ENCODE measurements at places on chromosomes 12 and 14.

- no peak for DNase-seq
These were observed 7.9 kb downstream of the SLC16A7 start for GRCh38 chr12:59603754-59604153.

DNA sequence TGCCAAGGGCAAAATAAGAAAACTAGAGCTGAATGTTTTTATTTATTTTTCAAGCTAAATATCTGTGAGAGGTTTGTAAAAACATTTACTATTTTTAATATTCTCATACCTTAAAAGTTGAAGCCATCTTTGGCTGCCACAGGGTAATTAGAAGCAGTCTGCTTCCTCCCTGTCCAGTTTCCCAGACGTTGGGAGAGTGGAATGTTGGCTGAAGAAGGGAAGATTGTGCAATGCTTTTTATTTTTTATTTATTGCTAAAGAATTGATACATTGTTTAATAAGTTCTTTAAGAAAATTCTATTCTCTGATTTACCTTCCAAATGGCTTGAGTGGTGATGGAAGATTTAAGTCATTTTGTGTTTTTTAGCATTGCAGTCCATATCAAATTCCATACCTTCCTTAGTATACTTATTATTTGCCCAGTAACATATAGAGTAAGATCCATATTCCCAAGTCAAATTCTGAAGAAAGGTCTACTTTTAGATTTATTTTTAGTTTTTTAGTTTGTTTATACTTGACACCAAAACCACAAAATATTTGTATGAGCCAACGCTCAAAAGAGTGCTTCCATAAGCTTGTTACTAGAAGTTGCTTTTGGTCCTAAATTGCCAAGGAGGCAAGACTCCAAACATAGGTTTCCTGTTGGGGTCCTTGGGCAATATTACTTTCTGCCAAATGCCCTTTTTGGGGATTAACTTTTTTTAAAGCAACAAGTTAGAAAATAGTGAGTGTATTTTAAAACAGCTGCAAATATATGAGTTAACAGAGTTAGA lies 124.0 kb upstream of the CPM start:
- DNase-seq, result peak; percentile 66

- DNase-seq, result peak; percentile 45
These were observed 16.1 kb upstream of the CCDC85C start for GRCh38 chr14:99619835-99620834.

DNA sequence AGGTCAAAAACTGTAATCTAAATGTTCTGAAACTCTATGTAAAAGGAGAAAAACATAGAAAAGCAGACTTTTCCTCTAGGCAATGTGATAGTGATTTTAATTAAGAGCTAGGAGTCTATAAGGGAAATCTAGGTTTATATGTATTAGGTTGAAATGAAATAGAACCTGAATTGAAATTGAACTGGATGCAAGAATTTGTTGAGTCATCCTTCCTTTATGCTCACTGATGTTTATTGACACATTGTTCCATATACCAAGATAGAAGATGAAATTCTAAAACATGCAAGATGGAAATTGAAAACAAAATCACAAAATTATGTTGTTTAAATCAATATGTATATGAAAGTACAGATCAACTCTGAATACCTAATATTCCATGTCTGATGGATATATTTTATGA lies 170.4 kb upstream of the FLRT2 start:
- DNase-seq, result no peak

DNA sequence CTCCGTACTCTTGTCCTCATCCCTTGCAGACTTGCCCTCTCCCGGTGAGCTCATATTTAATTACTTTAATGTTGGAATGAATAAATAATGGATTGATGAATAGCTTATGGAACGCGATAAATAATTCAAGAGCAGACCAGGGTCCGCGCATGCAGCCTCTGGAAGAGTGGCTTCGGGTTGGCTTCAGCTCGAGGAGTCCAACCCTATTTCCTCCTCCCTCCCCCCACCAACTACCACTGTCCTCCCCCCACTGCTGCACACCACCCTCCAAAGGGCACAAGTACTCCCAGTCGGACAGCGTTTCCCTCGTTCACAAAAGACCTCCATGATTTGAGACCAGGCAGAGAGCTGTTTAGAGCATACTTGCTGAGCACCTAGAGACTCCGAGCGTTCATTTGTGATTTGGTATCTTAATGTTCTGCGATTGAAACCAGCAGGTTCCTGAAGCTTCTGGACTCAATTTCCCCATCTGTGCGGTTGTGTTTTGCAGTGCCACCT lies 647 bp upstream of the SIX1 start:
- DNase-seq, result peak; percentile 60

GRCh38 chr12:67758119-67758518 lies 109.6 kb downstream of the DYRK2 start:
- DNase-seq, result no peak

- no peak for DNase-seq
These were observed 6.1 kb downstream of the HOXC5 start for GRCh38 chr12:54038871-54039414.

GRCh38 chr12:14390870-14391530 lies 25.5 kb downstream of the ATF7IP start:
- no peak for DNase-seq

- no peak for DNase-seq
These were observed 78.9 kb downstream of the ADCK1 start for GRCh38 chr14:77878783-77879182.

GRCh38 chr12:262817-263216 lies at the start of gene SLC6A13:
Gene SLC6A13 (minus strand): TSS chr12:262836. CDS start chr12:260052, 2,784 bp downstream.
- no peak for DNase-seq

DNA sequence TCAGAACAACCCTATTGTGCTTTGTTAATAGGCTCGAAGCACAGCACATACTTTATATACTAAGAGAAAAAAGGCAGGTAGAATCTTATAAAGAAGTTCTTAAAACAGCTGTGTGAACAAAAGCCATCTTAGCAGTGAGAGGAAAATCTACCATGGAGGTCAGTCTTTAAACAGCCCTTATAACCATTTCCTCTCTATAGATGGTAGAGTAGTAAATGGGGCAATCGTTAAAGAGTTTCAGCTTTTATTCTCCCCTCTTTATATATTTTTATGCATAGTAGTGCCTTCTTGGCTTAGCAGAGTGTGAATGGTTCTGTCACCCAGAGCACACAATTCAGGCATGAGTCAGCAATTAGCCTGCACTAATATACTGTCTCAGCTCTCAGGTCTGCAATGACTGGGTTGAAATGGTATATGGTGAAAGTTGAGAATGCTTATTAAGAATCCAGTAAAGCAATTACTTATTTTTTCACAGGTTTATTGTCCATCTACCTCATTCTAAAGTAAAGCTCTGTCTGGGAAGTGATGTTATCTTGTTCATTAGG lies 305.0 kb downstream of the NELL2 start:
- DNase-seq, result no peak

GRCh38 chr12:111284709-111285108 lies 84.2 kb downstream of the PHETA1 start:
- DNase-seq, result no peak

DNA sequence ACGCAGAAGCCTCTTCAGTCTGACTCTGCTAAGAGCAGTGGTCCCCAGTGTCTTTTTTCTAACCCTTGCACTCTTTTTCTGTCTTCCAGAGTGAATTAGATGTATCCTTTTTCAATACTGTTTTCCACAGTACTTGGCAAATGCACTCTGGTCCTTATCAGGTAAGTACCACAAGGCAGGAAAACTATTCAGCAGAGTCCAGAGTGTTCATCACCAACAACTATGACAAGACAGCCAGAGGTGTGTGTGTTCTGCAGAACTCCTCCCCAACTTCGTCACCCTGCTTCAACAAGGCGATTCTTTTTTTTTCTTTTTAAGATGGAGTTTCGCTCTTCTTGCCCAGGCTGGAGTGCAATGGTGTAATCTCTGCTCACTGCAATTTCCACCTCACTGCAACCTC lies 54.3 kb upstream of the STRN3 start:
- no peak for DNase-seq

GRCh38 chr12:116603546-116604177 lies 44.5 kb downstream of the MAP1LC3B2 start:
- DNase-seq, result no peak

DNA sequence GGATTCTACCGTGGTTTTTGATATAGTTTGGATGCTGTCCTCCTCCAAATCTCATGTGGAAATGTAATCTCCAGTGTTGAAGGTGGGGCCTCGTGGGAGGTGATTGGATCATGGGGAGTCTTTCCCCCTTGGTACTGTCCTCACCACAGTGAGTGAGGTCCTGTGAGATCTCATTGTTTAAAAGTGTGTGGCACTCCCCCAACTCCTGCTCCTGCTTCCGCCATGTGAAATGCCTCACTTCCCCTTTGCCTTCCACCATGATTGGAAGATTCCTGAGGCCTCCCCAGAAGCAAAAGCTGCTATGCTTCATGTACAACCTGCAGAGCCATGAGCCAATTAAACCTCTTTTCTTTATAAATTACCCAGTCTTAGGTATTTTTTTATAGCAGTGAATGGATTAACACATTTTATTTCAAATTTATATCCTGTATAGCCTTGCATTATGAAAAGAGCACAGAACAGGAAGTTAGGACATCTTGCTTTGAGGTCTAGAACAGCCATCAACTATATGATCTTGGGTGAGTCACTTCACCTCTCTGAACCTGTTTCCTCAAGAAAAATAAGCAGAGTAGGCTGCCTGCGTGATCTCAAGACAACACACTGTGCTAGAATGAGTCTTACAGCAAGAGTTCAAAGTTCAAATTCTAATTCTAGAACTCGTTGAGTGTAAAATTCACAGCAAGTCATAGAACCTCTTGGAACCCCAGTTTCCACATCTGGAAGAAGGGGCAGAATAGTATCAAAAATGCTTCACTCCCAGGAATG lies 160.9 kb upstream of the EEA1 start:
- DNase-seq, result peak; percentile 99

DNA sequence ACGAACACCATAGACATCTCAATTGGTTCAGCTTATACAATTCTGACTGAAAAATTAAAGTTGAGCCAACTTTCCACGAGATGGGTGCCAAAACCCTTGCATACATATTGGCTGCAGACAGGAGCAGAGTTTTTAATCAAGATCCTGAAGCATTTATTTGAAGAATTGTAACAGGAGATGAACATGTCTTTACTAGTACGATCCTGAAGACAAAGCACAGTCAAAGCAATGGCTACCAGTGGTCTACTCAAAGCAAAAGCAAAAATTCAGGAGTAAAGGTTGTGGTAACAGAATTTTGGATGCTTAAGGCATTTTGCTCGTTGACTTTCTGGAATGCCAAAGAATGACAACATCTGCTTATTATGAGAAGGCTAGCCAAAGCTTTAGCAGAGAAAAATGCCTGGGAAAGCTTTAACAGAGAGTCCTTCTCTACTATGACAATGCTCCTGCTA lies 20.7 kb downstream of the ZDHHC17 start:
- peak; percentile 77 for DNase-seq

DNA sequence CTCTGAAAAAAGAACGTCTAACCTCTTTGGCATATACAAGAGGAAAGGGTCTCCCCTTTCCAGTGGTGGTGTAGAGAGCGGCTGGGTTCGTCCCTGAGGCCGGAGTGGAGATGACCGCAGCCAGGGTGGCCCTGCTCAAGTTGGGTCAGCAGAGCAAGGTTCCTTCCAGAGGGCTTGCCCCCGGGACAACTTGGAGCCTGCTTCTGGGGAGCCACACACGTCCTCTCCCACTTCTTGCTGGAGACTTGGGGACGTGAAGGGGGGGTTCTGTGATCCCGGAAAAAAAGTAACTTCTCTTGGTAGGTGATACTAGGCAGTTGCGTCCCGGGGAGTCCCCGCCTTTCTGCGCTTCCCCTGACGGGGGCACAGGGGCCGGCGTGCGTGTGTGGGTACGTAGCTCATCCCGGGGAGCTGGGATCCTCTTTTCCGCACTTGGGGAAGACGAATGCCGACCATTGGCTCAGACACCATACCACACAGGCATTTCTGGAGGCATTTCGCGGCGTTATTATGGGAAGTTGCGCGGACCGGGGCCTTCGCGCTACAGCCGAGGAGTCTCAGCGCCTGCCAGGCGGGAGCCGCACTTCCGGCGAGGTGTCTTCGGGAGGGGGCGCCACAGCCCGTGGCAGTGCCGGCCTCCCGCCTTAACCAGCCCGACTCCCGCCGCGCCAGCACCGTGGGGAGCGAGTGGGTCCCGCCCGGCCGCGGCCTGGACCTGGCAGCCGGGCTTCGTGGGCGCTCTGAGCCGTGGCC lies 14.8 kb upstream of the PAX9 start:
- no peak for DNase-seq

GRCh38 chr14:97117693-97118092 lies 320.5 kb downstream of the VRK1 start:
- DNase-seq, result no peak

GRCh38 chr12:12822886-12823285 lies 9.7 kb downstream of the DDX47 start:
- peak; percentile 47 for DNase-seq

DNA sequence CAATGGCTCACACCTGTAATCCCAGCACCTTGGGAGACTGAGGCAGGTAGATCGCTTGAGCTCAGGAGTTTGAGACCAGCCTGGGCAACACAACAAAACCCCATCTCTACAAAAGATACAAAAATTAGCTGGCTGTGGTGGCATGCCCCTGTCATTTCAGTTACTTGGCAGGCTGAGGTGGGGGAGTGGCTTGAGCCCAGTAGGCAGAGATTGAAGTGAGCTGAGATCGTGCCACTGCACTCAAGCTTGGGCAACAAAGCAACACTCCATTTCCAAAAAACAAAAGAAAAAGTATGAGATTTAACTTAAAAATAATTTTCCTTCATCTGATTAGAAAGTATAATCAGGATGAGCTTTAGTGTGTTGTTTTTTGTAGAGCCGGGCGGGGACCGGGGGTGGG lies 47.9 kb upstream of the BCAT1 start:
- no peak for DNase-seq

DNA sequence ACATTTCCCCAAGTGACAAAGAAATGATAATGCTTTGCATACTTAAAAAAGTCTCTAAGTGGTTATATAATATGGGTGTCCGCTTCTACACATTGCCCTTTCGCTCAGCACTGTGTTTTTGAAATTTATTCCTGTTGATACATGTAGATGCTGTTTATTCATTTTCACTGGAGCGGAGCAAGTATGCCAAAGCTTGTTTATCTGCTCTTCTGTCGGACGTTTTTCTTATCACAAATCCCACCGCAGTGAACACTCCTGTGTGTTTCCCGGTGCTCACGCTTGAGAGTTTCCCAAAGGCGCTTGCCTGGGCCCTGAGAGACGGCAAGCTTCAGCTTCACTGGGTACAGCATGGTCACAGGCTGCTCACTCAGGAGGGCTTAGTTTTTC lies 50.2 kb downstream of the TPCN1 start:
- no peak for DNase-seq
